ENCODE measurements at places on chromosomes 13 and 19.

DNA sequence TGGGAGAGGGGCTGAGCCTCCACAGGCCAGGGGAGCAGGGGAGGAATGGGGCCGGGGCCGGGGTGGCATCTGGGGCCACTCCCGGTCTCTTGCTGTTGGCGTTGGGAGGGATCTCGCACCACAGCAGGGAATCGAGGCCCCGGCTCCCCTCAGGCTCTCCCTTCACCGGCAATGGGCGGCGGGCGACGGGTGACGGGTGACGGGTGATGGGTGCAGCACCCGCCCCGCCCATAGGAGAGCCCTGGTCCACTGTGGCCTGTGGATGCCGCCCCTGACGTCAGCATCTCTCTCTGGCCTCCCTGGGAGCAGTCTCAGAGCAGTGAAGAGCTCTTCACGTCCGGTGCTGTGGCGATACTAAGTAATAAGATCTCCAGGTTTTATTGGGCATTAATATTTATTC is 133.6 kb downstream of the KDM4B start:
- DNase-seq = no peak

DNA sequence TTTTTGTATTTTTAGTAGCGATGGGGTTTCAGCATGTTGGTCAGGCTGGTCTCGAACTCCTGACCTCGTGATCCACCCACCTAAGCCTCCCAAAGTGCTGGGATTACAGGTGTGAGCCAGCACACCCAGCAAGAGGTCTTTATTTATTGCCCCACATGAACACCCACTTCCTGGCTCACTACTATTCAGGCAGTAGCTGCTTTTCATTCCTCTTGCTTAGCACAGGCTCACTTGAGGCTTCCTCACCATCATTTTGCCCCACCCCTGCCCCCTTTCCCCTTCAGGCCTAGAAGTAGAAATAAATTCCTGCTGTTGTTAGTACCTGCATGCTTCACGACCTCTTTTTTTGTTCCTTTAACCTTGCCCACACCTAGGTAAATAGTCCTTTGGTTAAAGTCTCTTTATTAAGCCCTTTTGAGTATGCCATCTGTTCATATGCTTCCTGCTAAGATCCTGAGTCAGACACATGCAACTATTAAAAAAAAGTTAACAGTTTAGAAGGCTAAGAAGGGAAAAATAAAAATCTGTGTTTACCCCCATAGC is 33.5 kb upstream of the ITM2B start:
- no peak for DNase-seq

- no peak for DNase-seq
Observed at GRCh38 chr19:53504885-53505284, 33.1 kb upstream of the ZNF331 start.

GRCh38 chr13:74910415-74910814 is 571.6 kb downstream of the TBC1D4 start:
- no peak for DNase-seq

GRCh38 chr13:29156136-29156535 is 336.0 kb downstream of the MTUS2 start:
- no peak for DNase-seq

GRCh38 chr19:16266586-16266942 is 58.1 kb upstream of the KLF2 start:
- DNase-seq = peak; percentile 33

DNA sequence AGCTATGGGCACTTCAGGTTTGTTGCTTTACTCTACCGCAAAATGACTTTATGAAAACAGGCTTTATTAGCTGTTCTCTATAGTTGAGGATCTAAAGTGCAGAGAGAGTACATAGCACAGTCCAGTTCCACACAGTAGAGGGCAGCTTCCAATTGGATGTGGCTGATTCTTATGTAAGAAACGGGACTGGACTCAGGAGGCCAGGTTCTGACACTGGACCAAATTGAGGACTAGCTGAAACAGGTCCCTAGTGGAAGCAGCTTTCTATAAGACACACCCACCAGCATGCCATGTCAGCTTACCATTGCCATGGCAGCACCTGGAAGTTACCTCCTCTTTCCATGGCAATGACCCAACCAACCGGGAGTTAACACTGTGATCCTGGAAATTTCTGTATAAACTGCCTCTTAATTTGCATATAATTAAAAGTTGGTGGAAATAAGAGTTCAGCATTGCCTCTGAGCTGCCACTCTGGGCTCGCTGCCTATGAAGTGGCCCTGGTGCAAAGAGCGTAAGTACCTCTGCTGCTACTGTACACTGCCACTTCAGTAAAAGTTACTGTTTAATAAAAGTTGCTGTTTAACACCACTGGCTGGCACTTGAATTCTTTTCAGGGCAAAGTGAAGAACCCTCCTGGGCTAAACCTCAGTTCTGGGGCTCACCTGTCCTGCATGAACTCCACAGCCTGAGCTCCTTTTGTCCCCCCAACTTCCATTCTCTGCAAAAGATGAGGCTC is 211.9 kb upstream of the SLC10A2 start:
- DNase-seq = no peak

DNA sequence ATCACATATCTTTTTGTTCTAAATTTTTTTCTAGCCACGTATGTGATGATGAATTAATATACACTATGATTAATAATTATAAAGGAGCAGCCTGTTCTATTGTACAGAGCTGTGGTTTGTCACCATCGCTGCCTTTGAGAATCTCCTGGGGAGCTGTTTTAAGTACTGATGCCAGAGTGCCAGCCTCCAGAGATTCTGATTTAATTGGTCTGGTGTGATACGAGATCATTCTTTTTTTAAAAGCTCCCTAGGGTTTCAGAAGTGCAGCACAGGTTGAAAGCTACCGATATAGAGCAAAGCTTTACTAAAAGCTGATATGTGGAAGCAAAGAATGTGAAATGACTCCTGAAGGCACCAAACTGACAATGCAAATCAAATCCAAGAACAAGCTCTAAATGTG is 314.7 kb downstream of the ITGBL1 start:
- no peak for DNase-seq

DNA sequence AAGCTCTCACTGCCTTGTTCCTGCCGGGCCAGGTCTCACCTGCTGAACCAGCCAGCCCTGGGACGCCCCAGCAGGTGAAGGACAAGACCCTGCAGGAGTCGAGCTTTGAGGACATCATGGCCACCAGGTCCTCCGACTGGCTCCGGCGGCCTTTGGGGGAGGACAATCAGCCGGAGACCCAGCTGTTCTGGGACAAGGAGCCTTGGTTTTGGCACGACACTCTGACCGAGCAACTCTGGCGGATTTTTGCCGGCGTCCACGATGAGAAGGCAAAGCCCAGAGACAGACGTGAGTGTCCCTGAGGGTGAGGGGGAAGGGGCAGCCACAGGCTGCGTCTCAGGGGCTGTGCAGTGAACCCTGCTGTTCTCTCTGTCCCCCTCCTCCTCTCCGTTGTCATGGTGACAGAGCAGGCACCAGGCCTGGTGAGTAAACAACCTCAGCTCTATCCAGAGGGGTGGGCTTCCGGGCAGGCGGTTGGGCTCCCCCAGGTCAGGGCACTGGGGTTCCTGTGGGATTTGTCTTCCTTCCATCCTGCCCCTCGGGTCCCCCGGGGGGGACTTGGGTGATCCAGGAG is 9.7 kb downstream of the TLE6 start:
- no peak for DNase-seq

- DNase-seq = no peak
Observed at GRCh38 chr13:33278913-33279312, 6.6 kb downstream of the STARD13 start.

DNA sequence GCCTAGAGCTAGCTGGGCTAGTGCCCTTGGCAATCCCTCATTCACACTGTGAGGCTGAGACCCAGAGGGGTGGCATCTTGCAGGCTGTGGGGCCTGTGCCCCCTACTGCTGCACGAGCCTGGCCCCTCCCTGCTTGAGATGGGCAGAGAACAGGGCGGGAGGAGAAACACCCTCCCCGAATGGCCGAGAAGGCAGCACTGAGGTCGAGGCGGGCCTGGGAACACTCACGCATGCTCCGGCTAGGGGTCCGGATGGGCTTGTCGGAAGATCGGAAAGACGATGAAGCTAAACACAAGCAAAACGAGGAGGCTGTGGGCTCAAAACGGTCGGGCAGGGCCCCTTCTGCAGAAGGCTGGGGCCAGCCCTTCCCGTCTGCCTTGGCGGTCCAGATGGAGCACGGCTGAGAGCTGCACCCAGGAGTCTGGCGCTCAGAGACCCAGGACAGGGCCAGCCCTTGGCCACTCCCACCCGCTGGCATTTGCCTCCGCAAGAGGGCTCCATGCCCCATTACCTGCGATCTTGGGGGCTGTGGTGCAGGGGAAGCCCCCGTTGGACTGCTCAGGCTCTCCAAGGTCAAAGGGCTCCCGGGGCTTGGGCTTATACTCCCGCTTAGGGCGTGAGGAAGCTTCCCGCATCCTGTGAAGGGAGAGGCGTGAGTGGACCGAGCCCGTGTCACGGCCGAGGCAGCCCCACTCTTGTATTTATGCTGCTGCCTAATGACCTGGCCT is 18.9 kb downstream of the MPND start:
- no peak for DNase-seq

DNA sequence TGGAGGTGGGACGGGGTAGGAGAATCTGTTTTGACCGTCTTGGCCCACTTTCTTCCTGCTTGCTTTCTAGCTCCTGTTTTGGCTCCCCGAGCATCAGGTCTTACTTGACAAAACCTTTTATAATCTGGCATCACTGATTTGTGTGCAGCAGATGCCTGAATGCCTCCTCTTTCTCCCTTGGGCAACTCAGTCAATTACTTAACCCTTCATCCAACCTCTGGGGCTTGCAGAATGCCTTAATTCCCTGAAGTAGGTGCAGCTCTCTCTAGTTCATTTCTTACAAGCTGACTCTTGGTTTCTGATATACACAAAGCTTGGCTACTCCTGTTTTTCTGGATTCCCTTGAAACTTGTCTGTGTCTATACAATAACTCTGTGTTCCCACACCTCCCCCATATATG is 5.7 kb upstream of the NUP58 start:
- no peak for DNase-seq

- no peak for DNase-seq
Observed at GRCh38 chr13:103272770-103273169, 206.6 kb upstream of the SLC10A2 start.
